ENCODE measurements at places on chromosomes 12 and 14.
A peak's percentile ranks its signal among the peaks of the same experiment; 100 is the strongest.

DNA sequence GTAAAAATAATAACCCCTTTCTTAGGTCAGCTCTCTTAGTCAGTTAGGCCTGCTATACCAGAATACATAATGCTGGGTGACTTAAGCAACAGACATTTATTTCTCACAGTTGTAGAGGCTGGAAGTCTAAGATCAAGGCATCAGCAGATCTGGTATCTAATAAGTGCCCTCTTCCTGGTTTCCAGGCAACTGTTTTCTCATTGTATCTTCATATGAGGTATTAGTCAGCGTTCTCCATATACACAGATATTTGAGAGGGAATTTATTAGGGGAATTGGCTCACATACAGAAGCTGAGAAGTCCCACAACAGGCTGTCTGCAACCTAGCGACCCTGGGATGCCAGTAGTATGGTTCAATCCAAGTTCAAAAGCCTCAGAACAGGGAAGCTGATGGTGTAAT, 896.0 kb downstream of the GALC start:
- no peak for DNase-seq

DNA sequence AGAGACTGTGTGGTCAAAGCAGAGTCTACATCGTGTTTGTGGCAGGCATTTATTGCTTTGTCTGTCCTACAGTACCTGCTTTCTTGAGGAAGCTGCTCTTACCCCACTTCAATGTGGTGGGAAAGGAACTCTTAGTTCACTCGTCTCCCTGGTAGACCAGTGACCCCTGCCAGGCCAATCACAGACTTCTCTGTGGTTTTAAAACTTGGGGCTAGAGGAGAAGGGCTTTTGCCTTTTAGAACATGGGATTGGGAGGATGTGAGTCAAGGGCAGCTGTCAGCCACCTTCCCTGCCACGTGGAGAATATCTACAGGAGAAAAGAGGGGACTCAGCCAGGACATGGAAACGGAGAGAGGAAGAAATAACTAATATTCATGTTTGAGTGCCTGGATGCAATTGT, 36.8 kb upstream of the TMED10 start:
- DNase-seq, result no peak

GRCh38 chr14:58809520-58809919, 171.8 kb downstream of the DACT1 start:
- no peak for DNase-seq

GRCh38 chr12:121300083-121300819, 3.7 kb upstream of the CAMKK2 start:
- no peak for DNase-seq

DNA sequence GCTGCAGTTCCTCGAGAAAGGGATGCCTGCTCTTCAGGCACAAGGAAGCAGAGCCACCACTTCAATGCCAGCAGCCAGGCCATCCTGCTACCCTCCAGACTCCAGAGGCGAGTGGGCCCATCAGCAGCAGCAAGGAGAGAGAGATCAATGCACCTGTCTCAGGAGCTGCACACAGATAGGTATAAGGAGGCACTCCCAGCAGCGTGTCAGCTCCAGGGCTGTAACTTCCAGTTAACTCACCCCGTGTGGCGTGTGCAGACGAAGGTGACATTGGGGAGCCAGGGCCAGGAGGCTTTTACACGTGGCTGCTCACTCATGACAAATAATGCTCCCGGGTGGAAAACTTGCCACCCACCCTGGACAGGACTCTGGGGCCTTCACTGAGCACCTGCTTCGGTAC, 24.2 kb downstream of the GALNT16 start:
- DNase-seq, result no peak

DNA sequence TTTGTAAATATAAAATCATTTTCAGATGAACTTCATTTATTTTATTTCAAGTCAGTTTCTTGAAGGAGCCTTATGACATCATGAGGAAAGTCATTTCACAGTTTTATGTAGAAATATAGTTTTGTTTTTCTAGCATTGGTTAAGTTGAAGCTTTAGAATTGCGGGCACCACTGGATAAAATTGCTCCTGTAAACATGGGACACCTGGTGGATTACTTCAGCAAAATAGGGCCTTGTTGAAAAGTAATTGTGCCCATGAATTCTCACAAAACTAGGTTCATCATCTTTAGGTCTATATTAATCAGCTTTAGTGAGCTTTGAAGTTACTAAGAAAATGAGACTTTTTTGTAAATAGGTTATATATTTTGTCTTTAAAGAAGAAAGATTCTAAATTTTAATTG, 25.3 kb downstream of the CNTN1 start:
- DNase-seq, result no peak

GRCh38 chr14:74608959-74609611, 3.0 kb downstream of the LTBP2 start:
- DNase-seq, result peak; percentile 88

DNA sequence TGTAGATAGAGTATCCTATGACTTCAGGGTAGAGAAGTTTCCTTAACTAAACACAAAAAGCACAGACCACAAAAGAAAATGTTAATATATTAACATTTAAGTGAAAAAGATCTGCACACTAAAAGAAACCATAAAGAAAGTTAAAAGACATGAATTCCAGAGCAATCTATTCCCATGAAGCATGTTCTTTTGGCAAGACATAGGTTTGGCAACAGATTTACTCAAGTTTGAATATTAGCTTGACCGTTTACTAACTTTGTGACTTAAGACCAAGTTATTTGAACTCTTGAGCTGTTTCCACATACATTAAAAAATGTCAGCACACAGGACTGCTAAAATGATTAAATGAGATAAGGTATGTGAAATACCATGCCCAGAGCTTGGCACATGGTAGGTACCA, 35.7 kb upstream of the GZMB start:
- DNase-seq, result no peak

DNA sequence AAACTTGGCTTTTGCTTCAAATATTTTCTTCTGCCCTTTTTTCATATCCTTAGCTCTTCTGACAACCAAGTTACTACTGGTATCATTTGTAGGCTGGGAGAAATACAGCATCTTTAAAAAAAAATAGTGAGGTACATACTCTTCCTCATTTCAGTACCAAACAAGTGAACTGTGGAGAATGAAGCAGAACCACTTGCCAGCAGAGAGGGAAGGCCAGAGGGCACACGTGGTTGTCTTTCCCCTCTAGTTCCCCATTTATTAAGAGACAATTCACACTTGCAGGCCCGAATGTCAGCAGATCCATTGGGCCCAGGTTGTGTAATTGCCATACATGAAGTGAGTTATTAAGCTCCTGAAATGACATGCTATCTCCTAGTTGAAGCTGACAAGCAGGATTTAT, 3.2 kb downstream of the SUSD6 start:
- no peak for DNase-seq

DNA sequence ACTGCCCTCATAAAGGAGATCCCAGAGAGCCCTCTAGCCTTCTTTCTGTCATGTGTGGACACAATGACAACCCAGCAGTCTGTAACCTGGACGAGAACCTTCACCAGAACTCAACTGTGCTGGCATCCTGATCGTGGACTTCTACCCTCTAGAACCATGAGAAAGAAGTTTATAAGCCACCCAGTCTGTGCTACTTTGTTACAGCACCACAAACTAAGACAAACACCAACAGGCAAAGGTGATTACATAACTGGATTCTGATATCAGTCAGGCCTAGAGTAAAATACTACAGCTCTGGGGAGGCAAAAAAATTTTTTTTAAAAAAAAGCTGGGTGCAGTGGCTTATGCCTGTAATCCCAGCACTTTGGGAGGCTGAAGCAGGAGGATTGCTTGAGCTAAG, 18.5 kb downstream of the TM7SF3 start:
- DNase-seq, result no peak

GRCh38 chr14:59254146-59254910, 65.9 kb downstream of the DAAM1 start:
- peak; percentile 81 for DNase-seq

- DNase-seq, result no peak
These were observed 13.1 kb downstream of the MAP3K12 start for GRCh38 chr12:53485955-53486735.

GRCh38 chr14:23284654-23285529, 1.0 kb downstream of the HOMEZ start:
- no peak for DNase-seq

GRCh38 chr12:123139926-123140675, 10.8 kb downstream of the PITPNM2 start:
- no peak for DNase-seq

GRCh38 chr12:114046236-114046998, 80.3 kb upstream of the RBM19 start:
- DNase-seq, result no peak

GRCh38 chr14:90505531-90505930, 108.7 kb downstream of the CALM1 start:
- no peak for DNase-seq

- DNase-seq, result peak; percentile 35
These were observed at the start of gene DBX2 for GRCh38 chr12:45050751-45051571. TSS of gene DBX2 (minus strand) at chr12:45051099. CDS start at chr12:45050927, 172 bp downstream.

DNA sequence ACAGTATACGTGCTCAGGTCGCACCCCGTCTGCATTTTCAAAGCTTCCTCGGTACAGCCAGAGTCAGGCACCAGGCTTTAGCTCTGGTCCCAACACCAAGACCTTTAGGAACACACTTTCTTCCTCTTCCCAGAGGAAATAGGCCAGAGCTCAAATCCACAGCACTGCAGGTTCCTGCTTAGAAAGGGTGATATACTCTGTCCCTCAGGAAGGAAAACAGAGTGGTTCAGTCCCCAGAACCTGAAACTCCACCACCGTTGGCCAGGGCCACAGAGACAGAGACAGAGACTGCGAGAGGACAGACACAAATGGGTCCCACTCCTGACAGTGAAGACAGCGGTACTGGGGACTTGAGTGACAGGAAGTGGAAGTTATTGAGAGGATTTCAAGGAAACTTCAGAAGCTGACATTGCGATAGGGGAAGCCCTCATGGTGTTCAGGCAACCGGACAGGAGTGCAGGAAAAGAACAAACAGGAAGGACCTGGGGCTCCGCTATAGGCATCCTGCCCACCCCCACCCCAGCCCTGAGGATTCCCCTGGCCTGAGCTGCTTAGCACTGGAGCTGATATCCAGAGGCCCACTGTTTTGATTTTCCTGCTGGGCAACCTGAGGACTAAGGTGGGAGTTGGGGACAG, 5.5 kb upstream of the KRT8 start:
- no peak for DNase-seq

DNA sequence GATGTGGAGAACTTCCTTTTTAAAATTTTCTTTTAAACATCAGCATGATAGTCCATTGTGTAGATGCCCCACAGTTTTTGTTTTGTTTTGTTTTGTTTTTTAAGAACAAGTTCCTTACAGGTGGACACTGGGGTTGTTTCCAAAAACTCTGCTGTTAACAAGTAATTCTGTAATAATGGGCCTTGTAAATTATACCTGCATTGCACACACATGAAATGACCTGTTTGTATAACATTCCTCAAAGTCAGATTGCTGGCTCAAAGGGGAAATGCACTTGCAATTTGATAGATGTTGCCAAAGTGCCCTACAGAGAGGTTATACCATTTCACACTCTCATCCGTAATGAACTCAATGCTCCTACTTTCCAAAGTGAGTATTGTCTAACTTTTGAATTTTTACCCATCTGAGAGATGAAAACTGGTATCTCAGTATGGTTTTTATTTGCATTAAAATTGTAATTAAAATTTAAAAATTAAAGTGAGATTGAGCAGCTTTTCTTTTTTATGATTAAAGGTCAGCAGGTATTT, 89.2 kb downstream of the SPPL3 start:
- no peak for DNase-seq

- DNase-seq, result peak; percentile 67
These were observed 6.3 kb downstream of the CLEC2A start for GRCh38 chr12:9925705-9926393.

GRCh38 chr12:8045952-8046944, 13.7 kb downstream of the FOXJ2 start:
- no peak for DNase-seq

- DNase-seq, result no peak
These were observed 16.0 kb upstream of the CCT2 start for GRCh38 chr12:69569236-69569635.

DNA sequence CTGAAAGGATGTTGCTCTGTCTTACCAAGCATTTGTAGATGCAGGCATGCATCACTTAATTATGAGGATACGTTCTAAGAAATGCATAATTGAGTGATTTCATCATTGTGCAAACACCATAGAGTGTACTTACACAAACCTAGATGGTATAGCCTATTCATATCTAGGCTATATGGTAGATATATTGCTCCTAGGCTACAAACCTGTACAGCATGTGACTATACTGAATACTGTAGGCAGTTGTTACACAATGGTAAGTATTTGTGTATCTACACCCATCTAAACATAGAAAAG, 75.9 kb downstream of the IFT81 start:
- no peak for DNase-seq

- DNase-seq, result no peak
These were observed 201.9 kb upstream of the DIO3 start for GRCh38 chr14:101359221-101360053.

DNA sequence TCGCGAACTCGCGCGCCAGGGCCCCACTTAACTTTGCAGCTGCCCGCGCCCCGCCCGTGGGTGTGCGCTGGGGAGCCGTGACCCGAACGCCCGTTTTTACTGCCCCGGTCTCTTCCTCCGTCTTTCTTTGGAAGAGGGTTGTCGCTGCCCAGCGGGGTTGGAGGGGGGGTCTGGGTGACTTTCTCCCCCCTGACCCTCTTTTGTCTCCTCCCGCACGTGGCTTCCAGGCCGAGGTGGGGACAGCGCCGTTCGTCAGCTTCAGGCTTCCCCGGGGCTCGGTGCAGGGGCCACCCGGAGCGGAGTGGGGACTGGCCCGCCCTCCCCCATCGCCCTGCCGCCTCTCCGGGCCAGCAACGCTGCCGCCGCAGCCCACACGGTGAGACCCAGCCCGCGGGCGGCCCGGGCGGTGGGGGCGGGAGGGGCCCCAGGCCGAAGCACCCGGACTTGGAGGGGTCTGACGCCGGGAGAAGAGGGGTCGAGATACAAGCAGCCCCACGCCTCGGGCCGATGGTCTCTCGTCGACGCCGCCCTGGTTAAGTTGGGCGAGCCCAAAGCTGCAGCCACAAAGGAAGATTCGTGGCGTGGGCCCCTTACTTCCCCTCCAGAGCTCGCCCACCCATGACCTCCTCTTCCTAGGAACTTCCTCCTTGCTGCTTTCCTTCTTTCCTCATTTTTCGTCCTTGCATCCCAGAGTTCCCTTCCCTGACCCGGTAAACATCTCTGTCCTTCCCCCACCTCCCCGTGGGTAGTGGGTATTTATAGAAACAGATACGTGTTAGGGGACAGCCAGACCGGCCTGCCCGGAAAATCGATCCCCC, 1.2 kb downstream of the DYRK2 start:
- DNase-seq, result no peak

GRCh38 chr14:77313371-77313770, 7.3 kb downstream of the POMT2 start:
- no peak for DNase-seq

- no peak for DNase-seq
These were observed 174.4 kb upstream of the RPH3A start for GRCh38 chr12:112617153-112617505.

Measured in NCI-H526 (cell line).